ENCODE measurements at places on chromosomes 4 and X.

GRCh38 chrX:31245714-31246113 lies 173.9 kb upstream of the FTHL17 start:
- DNase-seq: no peak

GRCh38 chr4:12126474-12126873 lies 697.8 kb upstream of the HS3ST1 start:
- no peak for DNase-seq

- no peak for DNase-seq
Observed at GRCh38 chrX:68703369-68703768, 55.9 kb downstream of the STARD8 start.

GRCh38 chrX:7179446-7179845 lies 31.5 kb upstream of the PUDP start:
- no peak for DNase-seq

DNA sequence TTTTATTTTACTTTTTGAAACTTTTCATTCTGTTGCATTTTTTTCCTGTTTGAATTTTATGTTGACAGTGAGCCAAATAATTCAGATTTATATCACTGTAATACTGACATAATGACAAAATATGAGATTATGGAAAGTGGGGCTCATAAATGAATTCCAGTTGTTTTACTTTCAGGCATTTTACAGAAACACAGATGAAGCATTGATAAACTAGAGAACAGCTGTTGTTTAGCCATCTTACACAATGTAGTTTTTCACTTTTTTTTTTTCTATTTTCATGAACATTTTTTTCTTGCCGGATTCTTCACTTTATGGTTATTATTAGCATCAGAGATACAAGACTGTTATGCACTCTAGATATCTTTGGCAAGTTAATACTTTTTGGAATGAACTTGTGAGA lies 91.7 kb upstream of the PAQR3 start:
- DNase-seq: no peak

DNA sequence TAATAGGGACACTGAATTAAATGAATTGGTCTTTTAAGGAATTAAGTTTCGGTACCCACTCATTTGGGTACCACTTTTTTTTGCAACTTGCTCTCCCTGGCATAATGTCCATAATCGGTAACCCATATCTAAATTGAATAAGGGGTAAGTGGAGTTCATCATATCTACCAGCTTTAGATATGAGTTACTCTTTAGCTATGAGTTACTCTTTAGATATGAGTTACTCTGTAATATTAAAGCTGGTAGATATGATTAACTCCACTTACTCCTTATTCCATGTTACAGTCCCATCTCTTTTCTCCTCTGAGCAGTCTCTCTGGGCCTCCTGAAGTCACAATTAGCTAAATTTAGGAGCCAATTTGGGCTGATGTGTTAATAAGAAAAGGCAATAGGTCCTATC lies 85.7 kb downstream of the TEX13C start:
- DNase-seq: no peak
